Activated naive CD4-positive, alpha-beta T cell treated with anti-CD3 and anti-CD28 coated beads for 36 hours (primary cell): ENCODE measurements at places on chromosomes 2 and 18.

DNA sequence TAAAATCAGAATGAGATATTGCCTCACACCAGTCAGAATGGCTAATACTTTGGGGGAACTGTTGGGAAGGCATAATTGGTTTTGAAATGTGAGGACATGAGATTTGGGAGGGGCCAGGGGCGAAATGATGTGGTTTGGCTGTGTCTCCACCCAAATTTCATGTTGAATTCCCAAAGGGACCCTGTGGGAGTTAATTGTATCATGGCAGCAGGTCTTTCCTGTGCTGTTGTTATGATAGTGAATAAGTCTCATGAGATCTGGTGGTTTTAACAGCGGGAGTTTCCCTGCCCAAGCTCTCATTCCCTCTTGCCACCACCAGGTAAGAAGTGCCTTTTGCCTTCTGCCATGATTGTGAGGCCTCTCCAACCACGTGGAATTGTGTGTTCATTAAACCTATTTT is 59.6 kb downstream of the CSRNP3 start:
- no peak for DNase-seq

DNA sequence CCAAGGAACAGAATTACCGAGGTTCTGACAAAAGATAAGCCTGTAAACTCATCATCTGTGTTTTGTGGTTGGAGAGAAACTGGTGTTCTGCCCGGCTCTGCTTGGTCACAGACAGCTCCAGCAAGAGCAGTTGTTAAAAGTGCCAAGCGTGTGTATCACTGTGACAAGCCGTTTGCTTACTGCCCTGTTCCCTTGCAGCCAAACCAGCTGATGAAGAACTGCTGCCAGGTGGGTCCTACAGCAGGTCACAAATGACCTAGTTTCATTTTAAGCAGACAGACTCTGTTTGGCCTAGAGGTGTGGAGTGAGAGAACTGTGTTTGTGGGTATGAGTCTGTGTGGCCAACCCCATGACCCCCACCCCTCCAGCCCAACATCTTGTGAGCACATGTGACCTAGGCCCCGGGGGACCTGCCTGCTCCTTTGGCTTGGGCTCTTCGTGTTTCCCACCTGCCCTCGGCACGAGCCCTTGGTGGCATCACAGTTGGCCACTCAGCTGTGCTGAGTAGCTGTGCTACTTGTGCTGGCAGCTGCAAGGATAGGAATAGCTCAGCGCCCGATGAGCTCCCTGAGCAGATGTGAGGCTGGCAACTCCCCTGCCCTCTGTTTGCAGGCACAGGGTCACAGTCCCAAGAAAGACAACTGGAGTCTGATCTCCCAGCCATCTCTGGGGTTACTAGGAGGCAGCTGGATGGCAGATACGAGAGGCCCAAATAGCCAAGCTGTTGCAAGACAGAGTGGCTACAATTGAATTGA is 9.7 kb downstream of the OXER1 start:
- DNase-seq: no peak

DNA sequence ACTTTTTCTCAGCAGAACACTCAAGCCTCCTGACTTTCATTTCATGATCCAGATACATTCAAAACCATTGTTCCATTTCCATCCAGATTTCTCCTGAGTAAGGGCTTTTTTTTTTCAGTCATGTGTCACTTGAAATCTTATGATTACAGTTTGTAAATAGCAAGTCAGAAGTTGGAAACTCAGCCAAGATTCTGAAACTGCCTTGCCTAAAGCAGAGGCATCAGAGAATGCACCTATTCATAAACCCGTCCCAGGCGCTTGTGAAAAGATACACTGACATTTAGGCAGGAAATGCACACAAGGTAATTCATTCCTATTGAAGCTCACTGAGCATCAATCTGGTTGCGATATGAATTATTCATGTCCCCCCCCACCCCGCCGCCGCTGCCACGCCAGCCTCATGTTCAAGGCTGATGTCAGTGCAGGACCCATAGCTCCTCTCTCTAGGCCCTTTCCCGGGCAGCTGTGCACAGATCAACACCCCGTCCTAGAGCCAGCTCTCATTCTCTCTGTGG is 30.4 kb upstream of the MGAT4A start:
- peak; percentile 92 for DNase-seq

- no peak for DNase-seq
Measured at GRCh38 chr2:226018641-226019040, 619.1 kb downstream of the NYAP2 start.

GRCh38 chr2:169661265-169661664 is 32.9 kb downstream of the CFAP210 start:
- DNase-seq: no peak
